ENCODE measurements at places on chromosomes 6 and 20. TPM values are rescaled to one million over a fixed set of nuclear protein-coding genes. Genes with fewer than 3 reads are reported as not detected.

Gene TCF15
- 4.0 TPM for total RNA-seq

Gene PHF10
- 72.2 TPM for total RNA-seq

Gene SLC26A8
- total RNA-seq, result not detected

Gene FILIP1
- 71.9 TPM for total RNA-seq

Gene CCDC170
- total RNA-seq, result 4.1 TPM

Gene TP53TG5
- not detected for total RNA-seq

Gene ADGB
- total RNA-seq, result 0.10 TPM

Gene GABRR1
- 0.41 TPM for total RNA-seq

Gene WFDC2
- total RNA-seq, result 16.6 TPM

Gene ENPP5
- 9.6 TPM for total RNA-seq

Gene PEX7
- total RNA-seq, result 10.1 TPM

Gene APOM
- total RNA-seq, result not detected

Gene EPHA7
- 5.6 TPM for total RNA-seq

- DNase-seq, result no peak
Observed at GRCh38 chr6:2993755-2994317, 5.9 kb upstream of the NQO2 start.

DNA sequence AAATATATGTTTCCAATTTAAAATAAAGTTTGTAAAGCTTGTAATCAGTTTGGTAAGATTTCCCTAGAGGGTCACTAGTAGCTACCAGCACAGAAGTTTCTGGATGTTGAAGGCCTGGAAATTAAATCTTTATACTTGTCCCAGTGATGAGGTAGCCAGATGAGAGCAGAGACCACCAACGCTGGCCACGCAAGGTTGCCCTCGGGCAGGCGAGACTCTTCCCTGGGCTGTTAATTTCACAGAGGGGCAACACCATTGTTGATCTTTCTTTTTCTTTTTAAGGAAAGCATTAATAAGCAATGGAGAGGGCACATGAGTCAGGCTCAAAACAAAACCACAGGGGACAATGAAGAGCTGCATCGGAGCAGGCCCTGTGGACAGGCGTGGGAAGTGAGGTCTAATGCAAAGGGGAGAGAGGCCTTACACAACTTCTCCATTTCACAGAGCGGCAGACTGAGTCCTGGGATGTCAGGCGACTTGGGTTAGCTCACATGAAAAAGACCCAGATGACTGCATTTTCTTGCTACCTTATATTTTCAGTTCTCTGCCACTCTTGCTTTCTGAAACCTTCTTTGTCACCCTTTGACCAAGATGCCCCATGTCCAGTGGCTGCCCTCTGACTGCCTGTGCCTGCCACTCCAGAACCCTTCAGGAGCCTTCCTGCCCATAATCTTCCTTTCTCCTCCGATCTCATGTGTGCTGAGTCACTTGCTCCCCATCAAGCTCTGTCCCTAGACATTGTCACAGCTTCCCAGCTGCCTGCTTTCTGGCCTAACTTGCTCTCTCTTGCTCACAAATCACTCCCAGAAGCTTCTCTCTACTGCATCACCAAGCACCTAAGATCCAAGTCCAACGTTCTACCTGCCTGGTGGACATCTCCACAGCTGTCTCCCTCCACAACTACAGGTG, 107.7 kb upstream of the CDYL start:
- no peak for DNase-seq

GRCh38 chr6:99613705-99614429, 7.2 kb downstream of the PRDM13 start:
- DNase-seq, result no peak

DNA sequence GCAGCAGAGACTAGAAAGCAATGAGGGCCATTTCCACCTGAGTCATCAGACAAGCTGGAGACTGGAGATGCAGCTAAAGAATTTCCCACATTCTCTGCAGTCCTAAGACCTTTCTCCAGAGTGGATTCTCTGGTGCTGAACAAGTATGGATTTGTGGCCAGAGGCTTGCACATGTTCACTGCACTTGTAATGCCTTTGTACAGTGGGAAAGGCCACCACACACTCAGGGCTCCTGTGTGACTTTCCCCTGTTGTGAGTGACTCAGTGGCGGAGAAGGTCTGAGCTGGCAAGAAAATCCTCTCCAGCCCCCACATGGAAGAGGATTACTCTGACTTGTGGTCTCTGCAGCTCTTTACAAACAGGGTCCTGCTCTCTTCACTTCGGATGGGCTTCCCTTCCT, 192.3 kb downstream of the C6orf118 start:
- DNase-seq, result no peak

GRCh38 chr6:155275808-155276480, 12.1 kb downstream of the CLDN20 start:
- DNase-seq, result no peak

- no peak for DNase-seq
Observed at GRCh38 chr20:15594158-15594695, 979.0 kb downstream of the KIF16B start.

DNA sequence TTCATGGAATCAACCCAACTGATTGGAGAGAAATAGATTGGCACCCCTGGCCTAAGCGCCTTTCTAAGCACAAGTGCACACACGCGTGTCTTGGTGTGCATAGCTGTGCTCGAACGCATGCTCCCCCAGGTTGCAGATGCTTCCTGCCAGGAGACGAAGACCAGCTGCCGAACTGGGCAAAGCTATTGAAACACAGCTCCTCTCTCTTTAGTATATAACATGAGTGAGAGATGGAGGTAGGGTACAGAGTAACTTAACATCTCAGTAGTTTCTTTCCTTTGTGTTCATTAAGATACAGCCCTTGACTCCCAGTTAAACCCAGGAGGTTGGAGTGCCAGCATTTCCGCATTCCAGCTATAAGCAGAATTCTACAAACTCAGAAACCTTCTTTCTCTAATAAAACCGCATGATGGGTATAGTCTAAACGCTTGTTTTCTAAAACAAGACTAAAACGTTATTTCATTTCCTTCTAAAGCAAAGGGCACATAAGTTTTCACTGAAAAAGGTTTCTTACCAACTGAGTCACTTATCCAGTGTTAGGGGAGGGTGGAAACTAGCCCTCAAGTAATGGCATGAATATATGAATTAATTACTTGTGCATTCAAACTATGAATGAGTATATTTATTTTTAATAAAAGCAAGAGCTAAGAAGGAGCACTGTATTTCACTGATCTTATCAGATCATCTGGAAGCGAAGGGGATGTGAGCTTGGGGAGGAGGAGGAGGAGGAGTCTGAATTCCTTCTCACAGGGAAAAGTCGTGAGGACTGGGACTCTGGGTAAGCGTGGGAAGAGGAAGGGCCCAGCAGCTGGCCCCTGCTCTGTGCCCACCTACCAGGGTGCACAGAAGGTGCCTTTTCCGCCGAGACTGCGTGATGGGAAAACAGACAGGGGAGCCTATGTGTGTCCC, 179.2 kb downstream of the TMEM242 start:
- DNase-seq, result peak; percentile 68

DNA sequence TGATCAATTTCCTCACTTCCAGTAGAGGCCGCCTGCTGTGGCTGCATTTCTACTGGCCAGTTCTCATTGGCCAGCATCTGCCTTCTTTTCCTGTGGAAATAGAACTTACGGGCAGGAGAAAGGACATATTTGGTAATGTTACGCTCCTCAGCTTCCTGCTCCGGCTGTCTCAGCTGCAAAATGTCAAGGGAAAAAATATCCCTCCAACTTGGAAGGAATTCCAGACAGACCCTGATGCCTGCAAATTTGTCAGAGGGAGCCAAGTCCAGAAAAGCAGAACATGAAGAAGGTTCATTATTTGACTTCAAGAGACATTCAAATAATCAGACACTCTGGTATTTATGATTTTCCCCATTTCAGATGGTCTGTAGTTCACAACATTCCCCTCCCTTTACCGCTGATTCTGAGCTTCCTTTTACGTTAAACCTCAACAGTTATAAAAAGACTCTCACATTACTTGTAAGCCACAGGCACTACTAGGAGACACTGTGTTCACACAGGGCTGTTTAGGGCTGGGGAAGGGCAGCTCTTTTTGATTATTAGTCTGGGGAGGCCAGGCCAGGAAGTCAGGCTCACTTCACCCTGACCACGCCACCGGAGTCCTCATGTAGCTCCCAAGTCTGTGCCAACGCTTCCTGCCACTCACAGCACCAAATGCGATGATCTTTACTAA, 179.6 kb upstream of the CCN2 start:
- peak; percentile 89 for DNase-seq

- no peak for DNase-seq
Observed at GRCh38 chr6:126153661-126154060, 167.3 kb downstream of the TRMT11 start.

GRCh38 chr20:3804781-3805180, 8.7 kb downstream of the CDC25B start:
- DNase-seq, result no peak

DNA sequence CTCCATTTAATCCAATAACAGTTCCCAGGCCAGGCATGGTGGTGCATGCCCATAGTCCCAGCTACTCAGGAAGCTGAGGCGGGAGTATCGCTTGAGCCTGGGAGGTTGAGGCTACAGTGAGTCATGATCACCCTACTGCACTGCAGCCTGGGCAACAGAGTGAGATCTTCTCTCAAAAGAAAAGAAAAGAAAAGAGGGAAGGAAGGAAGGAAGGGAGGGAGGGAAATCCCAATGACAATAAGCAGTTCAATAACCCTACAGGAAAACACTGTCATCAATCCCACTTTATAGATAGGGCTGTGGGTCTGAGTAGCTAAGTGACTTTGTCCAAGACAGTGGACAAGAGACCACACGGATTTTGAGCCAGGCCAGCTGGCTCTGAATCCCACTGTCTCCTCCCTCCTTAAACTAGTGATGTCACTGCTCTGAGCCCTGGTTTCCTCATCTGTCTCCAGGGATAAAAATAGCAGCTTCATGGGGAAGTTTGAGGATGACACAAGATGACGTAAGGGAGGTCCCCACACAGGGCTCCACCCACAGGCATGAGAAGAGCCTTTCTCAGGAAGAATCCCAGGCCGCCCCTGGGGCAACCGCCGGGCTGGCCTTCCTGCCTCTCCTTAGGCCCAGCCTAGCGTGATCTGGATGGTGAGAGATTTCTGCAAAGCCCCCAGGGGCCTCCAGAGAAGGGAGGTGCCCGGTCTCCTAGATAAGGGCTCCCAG, 7.2 kb upstream of the TRIB3 start:
- no peak for DNase-seq

- no peak for DNase-seq
Observed at GRCh38 chr6:104689551-104690205, 170.0 kb downstream of the HACE1 start.

DNA sequence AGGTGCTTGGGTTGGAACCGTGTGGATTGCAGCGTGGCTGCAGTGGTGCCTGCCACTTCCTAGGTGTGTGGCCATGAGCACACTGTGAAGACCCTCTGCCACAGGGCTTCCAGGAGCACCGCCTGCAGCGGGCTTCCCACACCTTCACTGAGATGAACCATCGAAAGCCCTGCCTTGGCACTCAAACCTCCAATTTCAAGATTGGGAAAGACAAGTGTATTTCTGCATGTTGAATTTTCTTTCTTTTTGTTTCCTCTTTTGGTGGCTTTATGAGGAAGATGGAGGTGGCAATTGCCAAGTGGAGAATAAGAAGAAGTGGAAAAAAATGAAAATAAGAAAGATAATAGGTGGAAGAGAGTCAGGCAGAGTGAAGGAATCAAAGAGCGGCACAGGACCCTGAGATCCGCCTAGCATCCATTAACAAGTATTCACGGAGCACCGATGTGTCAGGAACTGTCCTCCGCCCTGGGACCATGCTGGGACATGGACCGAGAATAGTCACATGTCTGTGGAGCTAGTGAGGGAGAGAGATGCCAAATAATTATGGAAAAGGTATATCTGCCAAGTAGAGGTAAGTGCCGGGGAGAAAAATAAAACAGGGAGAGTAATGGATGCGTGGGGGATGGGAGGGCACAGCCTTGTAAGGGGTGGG, 159.9 kb downstream of the BCAS1 start:
- DNase-seq, result no peak

DNA sequence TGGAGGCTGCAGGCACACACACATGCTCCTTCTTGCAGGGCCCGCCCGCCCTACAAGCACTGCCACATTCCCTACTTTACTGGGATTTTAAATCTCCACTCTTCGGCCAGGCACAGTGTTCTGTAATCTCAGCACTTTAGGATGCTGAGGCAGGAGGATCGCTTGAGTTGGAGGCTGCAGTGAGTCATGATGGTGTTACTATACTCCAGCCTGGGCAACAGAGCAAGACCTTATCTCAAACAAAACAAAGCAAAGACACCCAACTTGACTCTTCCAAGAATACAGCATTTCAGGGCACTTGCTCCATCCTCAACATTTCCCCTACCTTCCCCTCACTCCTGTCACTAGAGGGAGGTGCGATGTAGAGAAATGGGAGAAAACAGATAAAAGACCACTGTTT, 194.0 kb downstream of the MYLK4 start:
- no peak for DNase-seq

- DNase-seq, result no peak
Observed at GRCh38 chr6:84967389-84967788, 203.0 kb upstream of the TBX18 start.

DNA sequence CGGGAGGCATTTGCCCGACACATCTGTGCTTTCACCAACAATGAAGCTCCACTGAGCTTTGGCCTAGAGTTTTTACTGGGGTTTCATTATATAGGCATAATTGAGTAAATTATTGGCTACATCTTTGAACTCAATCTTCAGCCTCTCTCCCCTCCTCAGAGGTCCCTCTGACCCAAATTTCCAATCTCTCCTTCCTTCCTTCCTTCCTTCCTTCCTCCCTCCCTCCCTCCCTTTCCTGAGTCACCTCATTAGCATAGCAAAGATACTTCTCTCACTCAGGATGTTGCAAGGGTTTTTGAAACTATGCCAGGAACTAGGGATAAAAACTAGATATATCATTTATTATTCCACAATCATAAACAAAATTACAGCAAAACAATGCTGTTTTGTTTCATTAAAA, 238.2 kb upstream of the PRND start:
- DNase-seq, result no peak

GRCh38 chr20:13990465-13990864, at the start of gene SEL1L2:
TSS of gene SEL1L2 (minus strand) at chr20:13990614. CDS start at chr20:13990534, 80 bp downstream.
- no peak for DNase-seq

- no peak for DNase-seq
Observed at GRCh38 chr6:147551976-147552375, 43.5 kb downstream of the SAMD5 start.

- DNase-seq, result no peak
Observed at GRCh38 chr20:45970646-45971424, 1.2 kb downstream of the ZNF335 start.

- DNase-seq, result no peak
Observed at GRCh38 chr20:3032624-3033023, 10.8 kb upstream of the GNRH2 start.

- no peak for DNase-seq
Observed at GRCh38 chr6:147212622-147213021, 8.4 kb downstream of the STXBP5 start.
